Breast epithelium (tissue), 4 donors: ENCODE measurements at places on chromosomes 6 and 20. TPM values are rescaled to one million over a fixed set of nuclear protein-coding genes. Genes with fewer than 3 reads are reported as not detected.

GRCh38 chr20:63587776-63588591 is 13.9 kb upstream of the HELZ2 start:
- DNase-seq = no peak

The HCRTR2 gene
- total RNA-seq = not detected

DNA sequence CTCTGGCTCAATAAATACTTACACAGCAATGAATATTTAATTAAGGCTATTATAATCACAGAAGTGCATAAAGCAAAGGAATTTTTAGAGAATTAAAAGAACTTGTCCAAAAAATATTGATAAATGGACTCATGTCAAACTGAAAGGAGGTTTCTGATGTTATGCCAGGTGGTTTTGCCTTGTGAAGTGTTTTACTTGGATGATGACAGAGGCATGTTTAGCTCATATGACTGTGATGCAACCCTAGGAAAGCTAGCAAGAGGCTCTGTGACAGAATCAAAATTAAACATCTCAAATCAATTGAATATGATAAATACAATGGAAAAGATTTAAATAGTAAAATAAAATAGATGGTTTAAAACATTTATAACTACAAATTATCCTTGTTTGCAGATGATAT is 137.3 kb downstream of the TMEM200A start:
- DNase-seq = no peak

DNA sequence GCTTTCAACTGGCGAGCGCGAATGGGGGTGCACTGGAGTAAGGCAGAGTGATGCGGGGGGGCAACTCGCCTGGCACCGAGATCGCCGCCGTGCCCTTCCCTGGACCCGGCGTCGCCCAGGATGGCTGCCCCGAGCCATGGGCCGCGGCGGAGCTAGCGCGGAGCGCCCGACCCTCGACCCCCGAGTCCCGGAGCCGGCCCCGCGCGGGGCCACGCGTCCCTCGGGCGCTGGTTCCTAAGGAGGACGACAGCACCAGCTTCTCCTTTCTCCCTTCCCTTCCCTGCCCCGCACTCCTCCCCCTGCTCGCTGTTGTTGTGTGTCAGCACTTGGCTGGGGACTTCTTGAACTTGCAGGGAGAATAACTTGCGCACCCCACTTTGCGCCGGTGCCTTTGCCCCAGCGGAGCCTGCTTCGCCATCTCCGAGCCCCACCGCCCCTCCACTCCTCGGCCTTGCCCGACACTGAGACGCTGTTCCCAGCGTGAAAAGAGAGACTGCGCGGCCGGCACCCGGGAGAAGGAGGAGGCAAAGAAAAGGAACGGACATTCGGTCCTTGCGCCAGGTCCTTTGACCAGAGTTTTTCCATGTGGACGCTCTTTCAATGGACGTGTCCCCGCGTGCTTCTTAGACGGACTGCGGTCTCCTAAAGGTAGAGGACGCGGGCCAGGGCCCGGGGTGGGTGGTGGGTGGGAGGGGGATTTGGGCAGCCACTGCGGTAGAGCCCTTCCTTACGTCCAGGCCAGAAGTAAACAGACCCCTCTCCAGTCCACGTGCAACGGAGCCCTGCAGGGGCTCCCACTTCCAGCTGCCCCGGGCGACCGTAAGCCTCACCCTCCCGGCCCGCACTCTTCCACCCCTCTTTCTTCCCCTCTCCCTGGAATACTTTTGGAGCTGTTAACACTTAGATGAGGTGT is 998 bp downstream of the BMP2 start:
- no peak for DNase-seq

GRCh38 chr6:157045831-157046454 is 268.8 kb downstream of the ARID1B start:
- no peak for DNase-seq

DNA sequence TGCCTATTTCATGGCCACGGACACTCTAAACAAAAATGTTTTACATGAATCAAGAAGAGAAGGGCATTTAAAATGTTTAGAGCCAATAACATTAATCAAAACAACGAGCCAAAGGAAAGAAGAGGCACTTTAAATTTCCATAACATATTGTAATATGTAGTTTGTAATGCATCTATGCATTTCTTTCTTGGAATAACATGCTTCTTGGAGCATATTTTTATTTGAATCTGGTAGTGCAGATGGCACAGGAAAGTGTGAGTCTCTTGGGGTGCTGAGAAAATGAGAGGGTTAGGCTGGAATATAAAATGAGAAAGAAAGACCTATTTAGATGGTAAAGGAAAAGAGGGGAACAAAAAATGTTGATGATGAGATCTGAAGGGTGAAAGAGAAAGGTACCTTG is 305.4 kb downstream of the BTBD3 start:
- no peak for DNase-seq

DNA sequence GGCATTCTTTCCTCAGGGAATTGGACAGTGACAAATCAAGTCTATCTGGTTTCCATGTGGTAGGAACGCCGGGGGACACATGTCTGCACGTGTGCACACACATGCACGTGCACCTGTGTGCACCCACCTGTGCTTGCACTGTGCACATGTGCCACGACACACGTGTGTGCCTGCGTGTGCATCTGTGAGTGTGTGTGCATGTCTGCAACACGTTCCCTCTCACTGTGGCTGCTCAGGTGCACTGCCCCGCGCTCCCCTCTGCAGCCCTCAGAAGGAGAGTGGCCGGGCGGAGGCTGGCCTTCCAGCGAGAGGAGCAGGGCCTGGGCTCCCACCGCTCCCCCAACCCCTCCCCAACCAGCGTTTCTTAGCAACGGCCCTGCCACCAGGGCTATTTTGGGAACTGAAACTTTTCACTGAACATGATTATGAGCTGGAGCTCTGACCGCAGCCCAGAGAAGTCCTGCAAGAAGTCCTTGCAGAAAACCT is 147.8 kb downstream of the PHACTR3 start:
- DNase-seq = no peak

GRCh38 chr20:20491110-20491783 is 123.3 kb downstream of the INSM1 start:
- no peak for DNase-seq

DNA sequence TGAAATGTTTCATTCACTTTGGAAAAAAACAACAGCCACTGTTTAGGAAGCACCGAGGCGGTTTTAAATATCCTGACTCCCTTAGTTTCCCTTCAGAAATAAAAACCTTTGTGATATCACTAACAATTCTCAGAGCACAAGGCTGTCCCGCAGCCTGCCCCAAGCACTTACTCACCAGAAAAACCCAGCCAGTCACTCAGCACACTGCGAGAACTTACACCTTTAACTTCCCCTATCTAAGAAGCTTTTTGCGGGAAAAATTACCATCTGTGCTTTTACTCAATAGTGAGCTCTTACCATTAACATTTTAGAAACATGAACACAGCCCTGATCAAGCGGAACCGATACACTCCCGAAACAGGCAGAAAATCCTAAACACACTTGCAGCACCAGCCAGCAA is 9.3 kb downstream of the ZBTB46 start:
- DNase-seq = no peak

The TRAPPC3L gene
- 0.80 TPM for total RNA-seq

GRCh38 chr20:23141450-23142161 is 55.5 kb upstream of the CD93 start:
- no peak for DNase-seq

The MCM3 gene
- total RNA-seq = 31.2 TPM

The DDX43 gene
- total RNA-seq = 5.0 TPM

GRCh38 chr20:56795492-56795891 is 166.4 kb downstream of the TFAP2C start:
- no peak for DNase-seq
